ENCODE measurements at places on chromosomes 12 and 14.

DNA sequence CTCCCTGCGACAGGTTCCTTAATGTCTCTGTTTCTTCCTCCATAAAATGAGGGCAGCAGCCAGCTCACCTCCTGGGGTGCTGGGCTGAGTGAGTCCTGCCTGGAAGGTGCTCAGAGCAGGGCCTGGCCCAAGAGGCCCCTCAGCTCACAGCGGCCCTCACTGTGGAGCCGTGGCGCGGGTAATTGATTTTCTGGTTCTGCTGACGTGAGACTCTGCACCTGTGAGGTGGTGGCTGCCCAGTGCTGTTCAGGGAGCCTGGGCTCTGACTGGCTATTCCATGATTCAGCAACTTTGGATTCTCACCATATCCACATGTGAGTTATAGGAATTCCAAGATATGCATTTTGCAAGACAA is 266.6 kb downstream of the ADGRD1 start:
- DNase-seq: no peak

- no peak for DNase-seq
Measured at GRCh38 chr14:67551940-67552339, 18.9 kb downstream of the PLEKHH1 start.

DNA sequence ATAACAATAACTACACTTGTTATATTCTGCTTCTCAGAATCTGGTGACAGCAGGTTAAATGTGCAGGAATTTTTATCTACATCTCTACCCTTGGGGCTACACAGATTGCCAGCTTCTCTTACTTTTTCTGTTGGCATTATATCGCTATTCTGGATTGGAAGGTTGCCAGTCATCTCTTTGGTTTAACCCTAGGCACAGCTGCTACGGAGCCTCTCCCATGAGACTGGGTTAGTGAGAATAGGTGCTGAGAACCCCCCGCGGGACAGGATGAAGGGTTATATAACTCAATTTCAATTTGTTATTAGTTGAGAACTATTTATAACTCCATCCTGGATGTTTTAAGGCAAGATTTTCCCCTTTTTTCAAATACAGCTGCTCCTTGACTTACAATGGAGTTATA is 73.1 kb downstream of the ACADS start:
- DNase-seq: no peak

DNA sequence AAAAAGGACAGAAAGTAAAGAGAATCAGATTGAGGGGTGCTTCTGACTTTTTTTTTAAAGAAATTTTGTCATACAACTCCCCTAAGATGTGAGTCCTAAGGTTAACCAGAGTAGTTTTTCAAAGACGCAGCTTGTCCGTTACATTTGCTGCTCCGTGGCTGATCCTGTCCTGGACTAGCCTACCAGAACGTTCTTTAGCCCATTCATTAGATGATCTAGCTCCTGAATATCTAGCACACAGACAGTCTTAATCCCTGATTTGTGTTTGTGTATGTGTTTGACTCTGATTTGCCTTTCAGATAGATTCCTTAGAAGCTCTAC is 60.3 kb downstream of the SAMD4A start:
- no peak for DNase-seq

DNA sequence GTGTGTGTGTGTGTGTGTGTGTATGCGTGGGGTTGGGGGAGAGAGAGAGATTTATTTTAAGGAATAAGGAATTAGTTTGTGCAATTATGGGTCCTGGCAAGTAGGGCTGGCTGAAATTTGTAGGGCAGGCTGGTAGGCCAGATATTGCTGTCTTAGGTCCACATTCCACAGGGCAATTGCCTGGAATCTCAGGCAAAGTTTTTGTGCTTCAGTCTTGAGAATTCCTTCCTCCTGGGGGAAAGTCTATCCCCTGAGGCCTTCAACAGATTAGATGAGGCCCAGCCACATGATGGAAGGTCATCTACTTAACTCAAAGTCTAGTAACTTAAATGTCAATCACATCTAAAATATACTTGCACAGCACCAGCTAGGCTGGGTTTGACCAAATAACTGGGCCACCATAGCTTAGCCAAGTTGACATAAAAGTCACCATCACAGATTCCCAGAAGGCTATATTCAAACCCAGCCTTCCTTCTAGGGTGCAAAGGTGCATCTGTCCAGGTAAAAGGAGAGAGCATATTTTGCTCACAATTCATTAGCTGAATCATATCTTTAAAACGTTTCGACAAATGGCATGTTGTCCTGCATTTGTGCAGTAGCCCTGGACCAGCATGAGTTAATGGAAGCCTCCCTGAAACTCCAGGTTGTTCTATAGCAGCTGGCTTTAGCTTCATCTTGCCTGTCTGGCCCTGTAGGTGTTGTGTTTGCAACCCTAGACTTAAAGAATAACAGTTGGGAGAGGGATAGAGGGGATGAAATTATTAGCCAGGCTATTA is 63.1 kb downstream of the C14orf132 start:
- DNase-seq: no peak

DNA sequence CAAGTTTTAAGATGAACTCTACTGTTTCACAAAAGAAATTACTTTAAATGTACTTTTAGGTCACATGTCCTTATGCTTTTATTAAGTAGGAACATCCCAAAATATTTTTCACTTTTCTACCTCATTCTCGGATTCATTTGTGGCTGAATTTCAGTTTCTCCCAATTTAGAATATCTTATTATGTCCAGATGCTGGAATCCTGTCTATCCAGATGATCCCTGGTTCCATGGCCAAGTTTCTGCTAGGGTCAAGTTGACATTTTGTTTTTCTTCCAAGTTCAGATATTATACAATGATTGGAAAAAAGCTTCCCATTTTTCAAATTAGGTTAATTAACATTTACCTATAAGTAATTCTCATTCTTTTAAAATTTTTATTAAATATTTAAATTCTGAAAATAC is 181.8 kb upstream of the SLC16A7 start:
- no peak for DNase-seq
